EL (cell line): ENCODE measurements at places on chromosomes 4 and X.

GRCh38 chr4:38529189-38530115 lies 134.5 kb upstream of the KLF3 start:
- DNase-seq, result no peak

DNA sequence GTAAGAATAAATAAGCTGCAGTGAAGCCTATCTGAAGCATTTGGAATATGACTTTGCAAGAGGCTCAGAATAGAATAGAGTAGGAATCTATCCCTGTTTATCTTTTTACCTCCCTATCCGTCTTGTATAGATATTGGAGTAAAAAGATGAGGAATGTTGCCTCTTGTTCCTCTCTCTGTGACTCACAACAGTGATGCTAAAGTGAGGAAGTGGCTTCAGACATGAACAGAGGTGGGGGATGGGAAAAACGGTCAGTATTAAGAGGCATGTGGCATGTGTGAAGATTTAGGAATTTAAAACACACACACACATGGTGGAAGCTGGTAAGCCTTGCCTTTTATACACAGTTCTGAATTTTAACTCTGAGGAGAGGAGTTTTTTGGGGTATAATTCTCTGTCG lies 3.8 kb upstream of the DCAF4L1 start:
- peak; percentile 60 for DNase-seq

DNA sequence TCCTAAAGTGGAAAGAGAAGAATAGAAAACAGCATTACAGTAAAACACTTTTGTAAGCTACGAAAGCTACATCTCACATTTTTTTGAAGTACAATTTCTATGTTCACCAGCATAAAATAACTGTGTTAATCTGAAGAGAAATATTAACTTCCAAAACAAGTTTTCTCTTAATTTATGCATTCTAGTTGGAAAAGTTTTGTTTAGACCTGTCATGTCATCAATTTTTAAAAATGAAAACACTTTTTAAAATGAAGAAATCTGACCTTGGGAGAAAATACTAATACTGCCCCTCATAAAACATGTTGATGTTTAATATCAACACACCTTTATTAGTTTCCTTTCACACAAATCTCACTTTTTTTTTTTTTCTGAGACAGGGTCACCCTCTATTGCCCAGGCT lies 45.2 kb downstream of the CCDC158 start:
- no peak for DNase-seq

DNA sequence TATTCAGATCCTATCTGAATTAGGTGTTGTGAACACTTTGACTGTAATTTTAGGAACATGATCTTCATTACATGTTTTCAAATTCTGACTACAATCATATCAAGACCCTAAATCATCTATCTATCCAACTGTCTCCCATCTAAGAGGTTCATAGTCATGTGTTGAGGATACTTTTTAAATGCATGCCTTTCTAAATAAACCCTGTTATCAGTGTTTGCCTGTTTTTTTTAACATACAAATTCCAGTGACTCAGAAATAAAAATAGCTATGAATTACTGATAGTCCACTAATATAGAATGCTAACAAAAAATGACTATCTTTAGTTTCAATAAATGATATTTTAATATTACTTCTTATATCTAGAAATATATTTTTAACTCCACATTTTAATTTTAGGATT lies 8.0 kb downstream of the RAB28 start:
- DNase-seq, result no peak

GRCh38 chr4:68338625-68339024 lies 11.3 kb downstream of the YTHDC1 start:
- no peak for DNase-seq

DNA sequence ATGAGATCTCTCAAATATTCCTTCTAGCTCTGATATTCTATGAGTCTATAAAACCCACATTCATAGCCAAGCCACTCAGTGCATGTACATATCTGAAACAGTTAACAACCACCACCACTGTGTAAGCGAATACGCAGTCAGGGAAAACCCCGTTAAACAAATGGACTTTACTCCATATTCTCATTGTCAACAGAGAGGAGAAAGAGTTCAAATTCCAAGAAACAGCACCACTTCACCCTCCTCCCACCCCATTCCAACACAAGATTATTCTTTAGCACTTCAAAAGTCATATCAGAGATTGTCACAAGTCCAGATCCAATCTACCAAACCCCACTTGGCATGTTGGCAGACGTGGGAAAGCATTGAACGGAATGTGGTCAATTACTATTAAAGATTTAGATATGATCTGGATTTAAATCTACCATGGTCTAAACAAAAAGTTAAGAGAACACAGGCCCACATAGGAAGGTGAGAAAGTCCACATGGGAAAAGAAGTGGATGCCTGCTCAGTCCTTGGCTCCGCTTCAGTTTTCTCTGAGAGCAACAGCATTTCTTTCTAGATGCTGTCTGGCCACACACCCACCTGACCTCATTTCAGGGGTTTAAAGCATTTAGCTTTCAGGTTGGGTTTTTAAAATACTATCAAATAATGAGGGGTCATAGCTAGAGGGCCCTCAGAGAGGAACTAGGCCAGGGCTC lies 39.8 kb upstream of the KLHL13 start:
- DNase-seq, result no peak
